Keratinocyte (primary cell): ENCODE measurements at places on chromosomes 6 and 20. TPM values are rescaled to one million over a fixed set of nuclear protein-coding genes. Genes with fewer than 3 reads are reported as not detected.

Gene HLA-DRB1
- 0.12 to 0.54 TPM (median 0.31 TPM) in 3 replicates for polyA plus RNA-seq

GRCh38 chr6:119157506-119157815 is 79.0 kb upstream of the FAM184A start:
- no peak for DNase-seq

Gene COL12A1
- 82.3 to 152 TPM (median 96.9 TPM) in 3 replicates for polyA plus RNA-seq

- DNase-seq: no peak
These were observed 273.5 kb downstream of the COL12A1 start for GRCh38 chr6:74932232-74932888.

DNA sequence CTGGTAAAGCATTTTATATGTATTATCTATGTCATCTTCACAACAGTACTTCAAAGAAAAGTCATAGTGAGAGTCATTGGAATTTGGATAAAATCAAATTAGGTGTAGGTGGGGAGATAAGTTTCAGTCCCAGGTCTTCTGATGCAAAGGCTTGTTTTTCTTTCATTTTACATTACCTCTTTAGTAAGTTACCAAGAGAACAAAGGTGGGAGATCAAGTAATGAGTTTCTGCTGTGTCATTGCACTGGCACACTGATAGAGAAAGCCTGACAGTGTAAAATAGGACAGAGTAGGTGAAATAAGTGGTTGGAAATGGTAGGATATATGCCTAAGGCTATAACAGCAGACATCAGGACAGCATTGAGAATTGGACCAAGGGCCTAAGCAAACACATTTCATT is 250.4 kb downstream of the NKAIN2 start:
- DNase-seq: no peak

Gene MOG
- not detected in 3 replicates for polyA plus RNA-seq

Gene DHX16
- polyA plus RNA-seq: 27.9 to 36.4 TPM (median 34.2 TPM) in 3 replicates

Gene GMDS
- 9.6 to 23.3 TPM (median 22.1 TPM) in 3 replicates for polyA plus RNA-seq

- DNase-seq: no peak
These were observed 80.2 kb downstream of the AFDN start for GRCh38 chr6:167906899-167907298.

DNA sequence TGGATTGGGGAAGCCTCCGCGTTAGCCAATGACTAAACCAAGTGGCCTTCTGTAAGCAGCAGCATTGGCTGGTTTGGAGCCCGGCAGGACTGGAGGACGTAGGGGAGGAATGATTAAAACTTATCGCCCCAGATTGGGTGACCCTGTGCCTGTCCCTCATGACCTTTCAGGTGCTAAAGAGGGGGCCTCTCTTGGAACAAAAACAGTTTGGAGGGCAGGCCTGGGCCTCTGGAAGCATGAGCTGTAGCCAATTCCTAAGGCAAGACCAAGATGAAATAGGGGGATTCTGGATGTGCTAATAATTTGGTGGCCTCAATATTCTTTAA is 1.4 kb downstream of the GMPR start:
- no peak for DNase-seq

Gene EDEM2
- polyA plus RNA-seq: 11.0 to 22.6 TPM (median 15.4 TPM) in 3 replicates
